Stimulated activated CD8-positive, alpha-beta memory T cell treated with anti-CD3 and anti-CD28 coated beads, Interleukin-7, amount 100 ng/mL, for 1 hour (primary cell): ENCODE measurements at places on chromosomes 7 and 10.

- no peak for DNase-seq
Measured at GRCh38 chr10:89419548-89419947, 5.2 kb downstream of the IFIT5 start.

GRCh38 chr7:107244613-107245012 lies 75.8 kb downstream of the HBP1 start:
- no peak for DNase-seq

- DNase-seq, result no peak
Measured at GRCh38 chr10:32954545-32955298, 3.3 kb downstream of the ITGB1 start.

- no peak for DNase-seq
Measured at GRCh38 chr10:121069061-121069850, 218.1 kb downstream of the WDR11 start.

DNA sequence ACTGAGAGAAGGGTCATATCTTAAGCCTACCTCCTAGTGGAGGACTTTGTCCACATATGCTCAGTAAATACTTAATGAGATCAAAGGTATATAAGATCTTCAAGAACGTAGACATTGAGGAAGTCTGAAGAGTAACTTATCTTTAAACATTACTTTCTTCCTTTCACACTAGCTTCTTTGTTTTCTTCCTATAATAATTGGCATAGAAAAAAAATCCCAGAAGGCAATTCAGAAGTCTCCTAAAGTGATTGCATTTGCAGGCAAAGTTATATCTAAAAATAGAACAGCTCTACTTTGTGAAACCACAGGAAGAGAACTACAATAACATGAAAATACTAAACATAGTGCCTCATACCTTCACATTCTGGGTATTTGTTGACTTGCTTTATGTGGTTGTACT lies 150.4 kb downstream of the PPP1R3A start:
- DNase-seq, result no peak

DNA sequence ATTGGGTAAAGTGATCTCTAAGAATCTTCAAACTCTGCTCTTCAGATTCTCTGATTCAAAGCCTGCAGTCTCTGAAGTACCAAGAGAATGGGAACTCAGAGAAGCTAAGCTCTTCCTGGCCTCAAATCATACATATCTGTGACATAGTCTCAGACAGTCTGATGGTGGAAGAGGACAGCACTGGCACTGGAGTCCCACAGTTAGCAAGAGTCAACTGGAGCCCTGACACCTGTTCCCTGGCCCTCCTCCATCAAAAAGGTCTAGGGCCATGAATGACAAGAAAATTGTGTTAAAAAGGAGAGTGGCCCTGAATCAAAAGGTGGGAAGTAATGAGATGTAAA lies 37.7 kb downstream of the PRSS2 start:
- DNase-seq, result no peak

- DNase-seq, result no peak
Measured at GRCh38 chr10:130371666-130372065, 235.5 kb downstream of the GLRX3 start.

GRCh38 chr10:100672199-100672598 lies 73.2 kb upstream of the PAX2 start:
- DNase-seq, result no peak

DNA sequence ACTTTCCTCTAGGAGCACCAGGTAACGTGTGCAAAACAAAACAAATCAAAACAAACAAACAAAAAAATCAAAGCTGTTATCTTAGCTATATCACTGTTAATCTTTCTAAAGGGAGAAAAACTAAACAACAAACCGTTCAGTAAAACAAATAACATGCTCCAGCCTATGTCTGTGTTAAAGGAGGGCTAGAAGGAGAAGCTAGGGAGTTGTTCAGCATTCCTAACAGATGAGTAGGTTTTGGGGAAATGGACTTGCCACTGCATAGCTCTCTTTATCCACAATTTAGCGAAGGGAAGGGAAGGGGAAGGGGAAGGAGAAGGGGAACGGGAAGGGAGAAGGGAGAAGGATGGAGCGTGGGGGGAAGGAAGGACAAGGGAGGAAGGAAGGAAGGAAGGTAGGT lies 134.2 kb upstream of the AKR1E2 start:
- DNase-seq, result no peak
